ENCODE measurements at places on chromosomes 4 and X.

DNA sequence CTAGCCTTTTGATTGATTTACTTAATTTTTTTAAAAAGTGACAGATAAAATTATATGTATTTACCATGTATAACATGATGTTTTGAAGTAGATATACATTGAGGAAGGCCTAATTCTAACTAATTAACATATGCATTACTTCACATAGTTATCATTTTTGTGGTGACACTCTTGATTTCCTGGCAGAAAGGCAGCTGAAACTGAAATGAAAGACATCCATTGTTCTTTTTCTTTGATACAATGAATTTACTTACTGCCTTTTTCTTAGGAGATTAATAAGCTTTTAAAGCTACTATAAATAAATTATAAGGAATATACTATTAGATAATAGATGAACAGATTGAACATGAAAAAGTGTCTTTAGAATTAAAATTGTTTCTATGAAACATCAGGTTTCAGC, 26.7 kb downstream of the ANKRD50 start:
- DNase-seq: no peak

DNA sequence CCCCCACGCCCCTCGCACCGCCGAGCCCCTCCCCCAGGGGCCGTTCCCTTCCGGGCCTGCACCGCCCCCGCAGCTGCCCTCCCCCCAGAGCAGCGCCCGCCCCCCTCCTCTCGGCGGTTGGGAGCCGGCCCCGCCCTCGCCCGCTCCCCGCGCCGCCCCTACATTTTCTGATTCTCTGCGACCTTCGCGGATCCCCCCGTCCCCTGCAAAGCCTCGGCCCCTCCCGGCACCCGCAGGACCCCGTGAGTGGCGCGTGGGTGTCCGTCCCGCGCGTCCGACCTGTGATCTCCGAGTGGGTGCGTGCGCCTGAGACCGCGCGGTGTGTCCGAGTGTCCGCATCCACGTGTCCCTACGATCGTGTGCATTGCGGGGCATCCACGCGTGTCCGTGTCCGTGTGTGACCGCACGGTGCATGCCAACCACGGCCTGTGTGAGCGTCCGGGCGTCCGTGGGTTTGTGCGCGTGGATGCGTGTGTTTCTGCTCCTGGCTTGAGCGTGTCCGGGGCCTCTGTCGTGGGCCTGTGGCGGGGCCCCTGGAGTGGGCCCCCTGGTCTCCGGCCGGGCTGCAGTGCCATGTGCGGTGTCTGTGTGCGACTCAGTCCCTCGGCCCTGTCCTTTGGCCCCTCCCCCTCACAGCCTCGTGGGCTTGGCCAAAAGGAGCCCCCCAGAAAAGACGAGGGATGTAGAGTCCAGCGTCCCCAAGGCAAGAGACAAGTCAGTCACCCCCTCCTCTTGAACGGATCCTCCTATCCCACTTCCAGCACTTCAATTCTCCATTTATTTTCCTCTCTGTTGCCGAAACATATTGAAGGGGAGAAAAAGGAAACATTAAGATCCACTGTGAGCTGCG, 8.8 kb upstream of the NKX1-1 start:
- no peak for DNase-seq

- DNase-seq: no peak
Observed at GRCh38 chr4:168691631-168692369, 194.9 kb downstream of the PALLD start.

GRCh38 chr4:98626350-98626749, 32.1 kb downstream of the TSPAN5 start:
- no peak for DNase-seq

- no peak for DNase-seq
Observed at GRCh38 chr4:171793723-171794122, 19.5 kb upstream of the GALNTL6 start.

GRCh38 chr4:60344908-60345307, 855.2 kb upstream of the ADGRL3 start:
- DNase-seq: no peak

GRCh38 chrX:78958419-78959116, 13.4 kb downstream of the P2RY10 start:
- DNase-seq: no peak

DNA sequence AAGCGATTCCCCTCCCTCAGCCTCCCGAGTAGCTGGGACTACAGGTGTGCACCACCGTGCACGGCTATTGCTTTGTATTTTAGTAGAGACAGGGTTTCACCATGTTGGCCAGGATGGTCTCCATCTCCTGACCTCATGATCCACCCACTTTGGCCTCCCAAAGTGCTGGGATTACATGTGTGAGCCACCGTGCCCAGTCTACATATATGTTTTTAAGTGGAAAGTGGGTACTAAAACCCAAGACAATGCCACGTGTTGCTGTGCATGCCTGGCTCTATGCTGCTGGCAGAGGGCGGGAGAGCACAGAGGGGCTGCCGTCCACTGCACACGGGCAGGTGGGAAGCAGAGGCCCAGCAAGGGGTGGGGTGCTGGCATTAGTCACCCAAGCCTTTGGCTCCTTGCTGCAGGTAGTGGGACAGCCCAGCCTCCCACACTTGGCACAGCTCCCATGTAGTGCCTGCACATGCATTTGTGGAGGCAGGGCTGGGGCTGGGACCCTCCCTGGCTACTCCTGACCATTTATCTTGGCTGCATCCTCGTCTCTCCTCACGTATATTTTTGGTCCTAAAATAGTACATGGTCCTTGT, 3.5 kb downstream of the EMD start:
- DNase-seq: no peak

GRCh38 chr4:21192367-21192766, 492.1 kb downstream of the PACRGL start:
- DNase-seq: no peak

- no peak for DNase-seq
Observed at GRCh38 chr4:121614101-121614500, 82.7 kb downstream of the ANXA5 start.

DNA sequence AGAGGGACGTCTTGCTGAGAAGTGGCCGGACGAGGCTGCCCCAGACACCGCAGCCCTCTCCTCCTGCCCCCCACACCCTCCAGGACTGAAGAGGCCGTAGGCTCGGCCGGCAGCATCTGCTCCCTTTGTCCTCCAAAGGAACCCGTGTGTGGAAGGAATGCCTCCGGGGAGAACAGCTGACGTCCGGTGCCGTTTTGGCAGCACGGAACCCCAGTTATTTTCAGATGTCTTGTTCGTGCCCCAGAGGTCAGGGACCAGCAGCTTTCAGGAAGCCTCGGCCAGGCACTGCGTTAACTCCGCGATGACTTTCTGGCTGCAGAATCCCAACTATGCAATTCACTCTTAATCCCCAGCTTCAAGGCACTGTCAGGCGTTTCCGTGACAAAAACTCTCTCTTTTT, 10.9 kb upstream of the PPP2R3B start:
- DNase-seq: no peak

- no peak for DNase-seq
Observed at GRCh38 chrX:136453771-136454170, 34.0 kb upstream of the BRS3 start.

GRCh38 chrX:122475306-122475705, 708.8 kb upstream of the GRIA3 start:
- no peak for DNase-seq

DNA sequence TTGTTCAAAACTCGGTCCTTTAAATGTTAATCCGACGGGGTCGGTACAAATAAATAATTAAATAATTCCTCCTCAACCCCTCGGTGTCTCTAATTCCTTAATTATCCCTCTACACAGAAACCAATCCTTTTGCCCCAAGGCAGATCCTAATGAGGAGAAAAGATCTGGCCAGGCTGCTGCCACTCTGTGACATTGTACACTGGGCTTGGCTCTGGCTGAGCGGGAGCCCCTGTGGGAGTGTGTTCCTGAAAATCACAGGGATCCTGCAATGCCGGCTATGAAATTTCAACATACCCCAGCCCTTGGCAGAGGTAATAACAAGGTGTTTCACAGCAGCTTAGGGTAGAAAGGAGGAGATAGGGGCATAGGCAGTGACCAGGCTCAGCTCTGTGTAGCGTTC, 96.0 kb downstream of the DHRSX start:
- DNase-seq: no peak

- no peak for DNase-seq
Observed at GRCh38 chr4:165506849-165507248, 128.0 kb downstream of the CPE start.

DNA sequence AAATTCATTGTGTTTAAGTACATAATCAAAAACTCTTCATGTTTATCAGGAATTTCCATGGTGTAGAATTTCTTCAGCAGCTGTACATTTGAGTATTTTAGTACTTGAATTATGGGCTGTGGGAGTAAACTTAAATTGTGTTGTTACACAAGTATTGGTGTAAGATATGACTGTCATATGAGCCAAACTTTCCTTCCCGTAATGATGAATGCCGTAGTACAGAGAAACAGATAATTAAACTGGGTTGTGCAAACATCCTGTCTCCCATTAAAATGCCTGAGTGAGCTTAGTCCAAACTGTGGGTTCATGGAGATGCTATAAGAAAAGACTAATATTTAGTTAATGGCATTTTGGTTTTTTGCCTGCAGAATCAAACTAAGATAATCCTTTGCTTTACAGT, 159.2 kb downstream of the SLC4A4 start:
- DNase-seq: no peak

GRCh38 chr4:84035568-84035967, 463.5 kb downstream of the NKX6-1 start:
- no peak for DNase-seq

GRCh38 chr4:138161351-138161750, 80.8 kb downstream of the SLC7A11 start:
- no peak for DNase-seq

DNA sequence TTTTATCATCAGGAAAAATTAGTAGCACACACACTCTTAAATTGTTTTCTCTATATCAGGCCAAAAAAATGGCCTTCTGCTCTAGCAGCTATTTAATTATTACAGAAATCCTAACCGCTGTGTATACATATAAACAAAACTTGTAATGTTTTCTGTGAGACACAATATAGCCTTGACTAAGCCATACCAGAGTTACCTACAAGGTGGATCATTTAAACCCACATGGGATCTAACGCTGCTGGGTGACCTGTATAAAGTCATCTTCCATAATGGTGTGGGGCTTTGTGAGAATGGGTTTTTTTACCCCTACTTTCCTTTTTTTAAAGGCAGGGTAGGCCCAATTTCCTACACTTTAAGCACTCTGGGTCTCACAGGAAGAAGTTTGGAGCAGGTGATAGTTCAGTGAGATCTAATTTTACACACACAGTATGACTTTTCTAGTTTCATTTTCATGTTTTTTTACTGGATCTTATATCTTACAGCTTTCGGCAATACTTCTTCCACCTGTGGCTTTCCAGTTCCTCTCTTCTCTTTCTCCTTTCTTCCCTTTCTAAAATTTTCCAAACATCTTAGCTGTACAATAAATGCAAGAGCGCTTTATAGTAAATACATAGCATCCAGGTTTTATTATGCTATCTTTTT, 66.9 kb upstream of the MMAA start:
- DNase-seq: no peak

GRCh38 chr4:91470671-91471070, 833.1 kb upstream of the GRID2 start:
- DNase-seq: no peak

DNA sequence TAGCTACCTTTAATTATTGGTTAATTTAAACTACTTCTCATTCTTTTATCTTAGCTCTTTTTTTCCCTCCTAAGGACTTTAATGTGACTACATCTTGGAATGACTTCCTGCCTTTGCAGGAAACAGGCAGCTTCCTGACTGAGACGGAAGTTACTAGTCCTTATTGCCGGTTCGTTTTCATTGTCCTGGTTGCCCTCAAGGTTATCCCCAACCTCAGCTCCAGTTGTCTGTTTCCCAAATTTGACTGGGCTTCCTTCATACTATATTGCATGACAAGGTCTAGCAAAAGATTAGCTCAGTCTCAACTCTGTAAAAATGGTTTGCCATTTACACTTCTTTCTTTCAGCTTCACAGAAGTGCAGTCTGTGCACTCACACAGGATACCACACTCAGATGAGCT, 109.9 kb upstream of the DDX53 start:
- DNase-seq: no peak

- DNase-seq: no peak
Observed at GRCh38 chr4:37890801-37891259, at the start of gene TBC1D1. Gene TBC1D1 (plus strand): TSS chr4:37891084. CDS start chr4:37902096, 11,012 bp downstream.

- DNase-seq: no peak
Observed at GRCh38 chrX:13791145-13791544, 25.7 kb downstream of the GPM6B start.
